ENCODE measurements at places on chromosomes 4 and X. TPM values are rescaled to one million over a fixed set of nuclear protein-coding genes. Genes with fewer than 3 reads are reported as not detected.

The ZMAT1 gene
- 0.07 TPM for total RNA-seq

The GUCY1A1 gene
- not detected for total RNA-seq

The UNC5C gene
- total RNA-seq = not detected

The TLR2 gene
- total RNA-seq = 0.61 TPM

The PHF8 gene
- 13.3 TPM for total RNA-seq

The GSX2 gene
- not detected for total RNA-seq

The LGI2 gene
- 0.20 TPM for total RNA-seq

The BTC gene
- 1.1 TPM for total RNA-seq

The RHOXF2 gene
- not detected for total RNA-seq

The LEF1 gene
- total RNA-seq = 0.08 TPM

The MAGEA9 gene
- total RNA-seq = not detected

The BGN gene
- total RNA-seq = not detected

The PLXNA3 gene
- total RNA-seq = 17.8 TPM

The TMSB15A gene
- total RNA-seq = 0.56 TPM

The PCDH11X gene
- total RNA-seq = not detected

The OPHN1 gene
- total RNA-seq = 1.6 TPM

The PDLIM3 gene
- 0.10 TPM for total RNA-seq

The LRCH2 gene
- 0.02 TPM for total RNA-seq

The DMRTC1 gene
- total RNA-seq = 0.17 TPM

The AFF1 gene
- total RNA-seq = 15.1 TPM

The GPM6B gene
- 0.14 TPM for total RNA-seq

The JADE3 gene
- 16.5 TPM for total RNA-seq

The GUCY1B1 gene
- 0.36 TPM for total RNA-seq

The ODAPH gene
- not detected for total RNA-seq

The ZNF732 gene
- not detected for total RNA-seq

The JCHAIN gene
- total RNA-seq = 0.20 TPM

The RPA4 gene
- 0.10 TPM for total RNA-seq

The NAP1L3 gene
- total RNA-seq = 0.35 TPM

The CDS1 gene
- 0.61 TPM for total RNA-seq

The EDA2R gene
- total RNA-seq = 12.2 TPM

The ARX gene
- 0.38 TPM for total RNA-seq

The NPNT gene
- total RNA-seq = 0.44 TPM

The HSFX1 gene
- 0.33 TPM for total RNA-seq

The UCP1 gene
- total RNA-seq = not detected

The ANK2 gene
- total RNA-seq = 0.72 TPM

Measured in A549 treated with Hydrocortisone at 1 μM for 4 hours (cell line).